ENCODE measurements at places on chromosomes 2 and 18.

GRCh38 chr18:59715966-59716369, 18.7 kb upstream of the CCBE1 start:
- peak; percentile 75 for DNase-seq

- no peak for DNase-seq
These were observed 38.1 kb downstream of the CHRNA1 start for GRCh38 chr2:174726212-174726611.

DNA sequence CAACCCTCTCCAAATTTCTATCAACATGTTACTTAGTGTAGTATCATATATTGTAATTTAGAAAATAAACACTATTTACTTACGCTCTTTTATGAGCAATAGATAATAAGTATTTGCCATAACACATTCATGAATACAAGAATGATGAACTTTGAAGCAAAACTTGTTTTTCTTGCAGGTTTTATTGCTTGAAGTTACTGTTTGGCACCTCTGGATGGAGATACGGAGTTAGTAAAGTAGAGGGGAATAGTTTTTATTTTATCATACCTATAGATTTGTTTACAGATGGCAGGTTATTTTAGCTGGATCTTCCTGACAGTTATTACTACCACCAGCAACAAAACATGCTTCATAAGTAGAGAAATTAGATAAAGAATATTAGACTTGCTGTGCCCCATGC, 274.2 kb upstream of the LRRTM4 start:
- no peak for DNase-seq

GRCh38 chr2:44296653-44297052, 21.4 kb downstream of the SLC3A1 start:
- DNase-seq, result no peak

- no peak for DNase-seq
These were observed 43.2 kb upstream of the LOXHD1 start for GRCh38 chr18:46700066-46700824.

DNA sequence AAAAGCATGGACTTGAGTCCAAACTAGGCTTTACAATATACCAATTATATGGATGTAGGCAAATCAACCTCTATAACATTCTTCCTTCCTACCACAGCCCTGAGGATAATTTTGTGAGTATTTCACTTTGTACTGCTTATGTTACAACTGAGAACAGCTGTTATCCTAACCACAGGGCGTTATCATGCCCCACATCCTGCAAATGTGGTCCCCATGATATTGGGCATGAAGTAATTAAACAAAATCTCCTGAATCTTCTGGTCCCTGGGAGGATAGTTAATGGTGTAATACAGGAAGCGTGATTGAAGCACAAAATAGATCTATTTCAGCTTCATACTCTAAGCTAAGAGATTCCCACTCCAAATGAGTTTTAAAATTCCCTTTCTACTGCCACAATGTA, 223.6 kb downstream of the CDH20 start:
- no peak for DNase-seq

- no peak for DNase-seq
These were observed at the start of gene IL1RN for GRCh38 chr2:113126845-113127645. Gene IL1RN (plus strand): TSS chr2:113127598. CDS start chr2:113127625, 27 bp downstream.

GRCh38 chr18:37563931-37564392, 1.6 kb downstream of the CELF4 start:
- no peak for DNase-seq

- DNase-seq, result no peak
These were observed 620.4 kb downstream of the XIRP2 start for GRCh38 chr2:167508709-167509108.

GRCh38 chr2:222398446-222398885, 25.9 kb upstream of the SGPP2 start:
- DNase-seq, result no peak

- DNase-seq, result no peak
These were observed 29.7 kb downstream of the MGAT4A start for GRCh38 chr2:98701230-98701629.

DNA sequence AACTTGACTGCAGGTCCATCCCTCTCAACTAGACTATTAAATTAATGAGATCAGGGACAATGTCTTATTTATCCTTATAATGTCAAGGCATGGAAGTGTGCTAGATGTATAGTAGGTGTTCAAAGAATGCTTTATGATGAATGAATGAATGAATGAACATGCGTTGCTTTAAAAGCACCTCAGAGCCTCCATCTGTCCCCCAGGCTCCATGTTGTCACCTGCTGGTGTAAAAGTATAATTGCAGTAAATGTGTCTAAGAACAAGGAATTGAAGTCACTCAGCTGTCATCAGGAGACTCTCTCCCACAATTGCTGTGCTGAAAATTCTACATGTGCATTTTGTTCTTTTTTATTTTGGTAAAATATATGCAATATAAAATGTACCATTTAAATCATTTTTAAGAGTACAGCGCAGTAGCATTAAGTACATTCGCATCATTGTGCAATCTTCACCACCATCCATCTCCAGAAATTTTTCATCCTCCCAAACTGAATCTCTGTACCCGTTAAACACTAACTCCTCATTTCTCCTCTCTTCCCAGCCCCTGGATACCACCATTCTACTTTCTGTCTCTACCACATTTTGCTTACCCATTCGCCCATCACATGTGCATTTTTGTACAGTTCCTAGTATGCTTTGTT, 52.6 kb downstream of the GNAL start:
- DNase-seq, result no peak

DNA sequence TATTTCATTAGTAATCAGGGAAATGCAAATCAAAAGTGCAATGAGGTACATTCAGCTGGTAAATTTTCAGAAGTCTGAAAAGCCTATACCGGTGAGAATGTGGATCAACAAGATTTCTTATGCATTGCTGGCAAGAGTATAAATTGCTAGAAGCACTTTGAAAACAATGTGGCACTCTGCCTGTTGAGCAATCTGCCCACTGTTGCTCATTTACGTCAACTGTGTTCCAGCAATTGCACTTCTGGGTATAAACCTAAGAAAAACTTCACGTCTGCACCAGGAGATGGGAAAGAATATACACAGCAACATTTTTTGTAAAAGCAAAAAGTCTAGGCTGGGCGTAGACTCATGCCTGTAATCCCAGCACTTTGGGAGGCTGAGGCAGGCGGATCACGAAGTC, 40.8 kb downstream of the MTERF4 start:
- peak; percentile 7 for DNase-seq

DNA sequence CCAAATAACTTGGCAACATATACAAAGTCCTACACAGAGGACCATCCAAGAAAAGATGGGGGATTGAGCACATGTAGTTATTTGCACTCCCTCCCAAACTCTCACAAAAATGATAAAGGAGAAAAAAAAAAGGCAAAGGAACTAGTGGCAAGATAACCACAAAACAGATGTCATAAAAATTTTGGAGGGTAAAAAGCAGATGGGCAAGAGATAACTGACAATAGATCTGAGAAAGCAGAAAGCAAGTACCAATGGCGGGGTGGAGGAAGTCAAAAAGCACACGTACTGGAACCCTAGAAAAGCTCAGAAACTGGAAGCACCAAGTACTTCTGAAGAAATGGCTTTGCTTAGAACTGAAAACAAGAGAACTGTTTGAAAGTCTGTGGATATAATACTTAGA, 82.0 kb downstream of the WDPCP start:
- no peak for DNase-seq

DNA sequence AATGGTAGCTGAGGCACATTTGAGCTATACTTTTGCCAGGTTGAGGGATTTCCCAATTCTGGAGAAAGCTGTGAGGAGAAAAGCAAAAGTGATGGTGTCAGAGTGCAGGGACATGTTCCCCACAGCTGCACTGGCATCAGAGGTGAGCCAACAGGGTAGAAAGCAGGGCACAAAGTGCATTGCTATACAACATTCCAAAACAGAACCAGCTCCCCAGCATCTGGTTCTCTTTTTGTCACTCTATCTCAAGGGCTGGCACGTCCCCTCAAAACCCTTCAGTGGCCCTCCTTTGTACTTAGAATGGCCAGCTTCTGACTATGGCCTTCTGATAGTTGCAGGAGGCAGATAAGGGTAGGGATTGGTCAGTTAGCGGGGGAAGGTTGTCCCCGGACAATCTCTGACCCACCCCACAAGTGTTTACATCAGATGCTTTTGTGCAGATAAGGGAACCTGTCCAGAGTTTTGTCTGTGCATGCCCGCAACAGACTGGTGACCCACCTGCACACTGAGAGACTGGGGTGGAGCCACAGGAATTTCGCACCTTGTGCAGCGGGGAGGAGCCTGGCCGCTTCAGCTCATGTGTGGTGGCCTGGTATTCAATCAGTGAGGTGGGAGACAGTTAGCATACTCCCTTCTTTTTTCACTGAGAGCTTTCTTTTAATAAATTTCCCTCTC, 31.0 kb upstream of the TMEM17 start:
- DNase-seq, result no peak

DNA sequence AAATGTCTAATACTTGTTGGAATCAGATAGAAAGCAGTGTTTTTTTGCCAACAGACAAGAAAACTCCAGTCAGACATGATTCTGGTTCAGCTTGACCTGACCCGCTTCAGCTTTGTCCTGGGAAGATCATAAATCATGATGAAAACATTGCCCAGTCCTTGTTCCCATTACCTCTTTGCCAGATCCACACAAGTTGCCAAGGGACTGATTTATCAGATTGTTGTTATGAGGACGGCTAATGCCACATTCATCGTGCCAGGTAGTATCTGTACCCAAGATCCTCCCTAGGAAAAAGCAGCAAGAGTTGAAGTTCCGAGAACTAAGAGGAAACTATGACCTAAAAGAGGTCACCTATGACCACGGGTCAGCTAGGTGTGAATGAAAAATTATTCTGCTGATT, 39.0 kb downstream of the SLC40A1 start:
- no peak for DNase-seq

DNA sequence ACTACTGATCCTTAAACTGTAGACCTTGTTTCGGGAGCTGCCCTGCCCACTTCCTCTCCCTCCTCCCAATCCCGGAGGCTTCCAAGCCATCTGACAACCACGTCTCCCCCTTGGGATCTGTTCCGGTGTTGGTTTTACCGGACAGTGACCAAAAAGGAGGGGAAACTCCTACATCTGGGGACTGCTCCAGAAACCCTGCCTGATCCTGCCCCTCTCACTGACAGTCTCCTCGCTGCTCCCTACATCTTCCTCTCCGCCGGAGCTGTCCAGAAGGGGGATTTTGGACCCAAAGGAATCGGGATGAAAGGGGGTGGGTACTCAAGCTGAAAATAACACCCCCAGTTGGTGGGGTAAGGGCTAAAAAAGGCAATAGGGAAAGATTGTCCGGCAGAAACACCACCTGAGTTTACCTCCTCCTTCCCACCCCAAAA, 1.5 kb downstream of the INO80D start:
- peak; percentile 87 for DNase-seq

GRCh38 chr2:75224636-75225094, 25.3 kb upstream of the TACR1 start:
- no peak for DNase-seq

GRCh38 chr2:88827821-88828220, 136.3 kb downstream of the RPIA start:
- DNase-seq, result no peak

GRCh38 chr2:66306483-66306882, 128.4 kb upstream of the MEIS1 start:
- DNase-seq, result no peak

GRCh38 chr18:46343456-46343855, 239.3 kb downstream of the HAUS1 start:
- DNase-seq, result no peak

GRCh38 chr2:125526093-125526492, 1129.9 kb upstream of the GYPC start:
- no peak for DNase-seq

GRCh38 chr2:30645081-30645744, 162.0 kb downstream of the CAPN13 start:
- DNase-seq, result no peak

DNA sequence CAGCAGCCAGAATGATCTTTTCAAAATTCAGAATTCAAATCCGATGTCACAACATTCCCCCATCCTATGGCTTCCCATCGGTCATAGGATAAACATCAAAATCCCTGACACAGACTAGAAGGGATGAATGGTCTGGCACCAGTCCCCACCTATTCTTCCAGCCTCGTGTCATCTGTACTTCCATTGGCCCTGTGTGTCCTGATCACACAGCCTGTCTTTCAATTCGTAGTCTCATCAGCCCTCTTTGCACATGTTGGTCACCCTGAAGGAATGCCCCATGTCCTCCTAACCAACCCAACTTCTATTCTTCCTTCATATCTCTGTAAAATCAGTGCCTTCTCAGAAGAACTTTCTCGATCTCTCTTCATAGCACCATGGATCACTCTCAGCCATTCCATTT, 157.2 kb downstream of the NEB start:
- DNase-seq, result no peak

- peak; percentile 39 for DNase-seq
These were observed 263.9 kb downstream of the GLI2 start for GRCh38 chr2:120999377-121000097.

- DNase-seq, result peak; percentile 27
These were observed 159.0 kb upstream of the RASGRP3 start for GRCh38 chr2:33317369-33318007.

DNA sequence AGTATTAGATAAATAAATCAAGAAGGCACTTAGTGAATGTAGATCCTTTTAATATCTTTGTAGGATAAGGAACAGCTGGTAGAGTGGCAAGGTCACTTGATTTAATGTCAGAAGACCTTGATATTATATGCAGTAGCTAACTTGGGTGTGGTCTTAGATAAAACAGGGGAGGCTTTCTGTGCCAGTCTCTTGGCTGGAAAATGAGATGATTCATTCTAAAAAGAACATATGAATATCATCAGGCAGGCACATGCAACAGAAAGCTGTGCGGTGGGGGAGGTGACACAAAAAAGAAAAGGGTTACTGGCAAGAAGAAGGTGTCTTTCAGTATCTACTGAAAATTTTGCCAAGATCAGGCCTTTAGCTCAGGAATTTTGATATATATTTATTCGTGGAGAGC, 931.7 kb upstream of the CELF4 start:
- DNase-seq, result no peak

DNA sequence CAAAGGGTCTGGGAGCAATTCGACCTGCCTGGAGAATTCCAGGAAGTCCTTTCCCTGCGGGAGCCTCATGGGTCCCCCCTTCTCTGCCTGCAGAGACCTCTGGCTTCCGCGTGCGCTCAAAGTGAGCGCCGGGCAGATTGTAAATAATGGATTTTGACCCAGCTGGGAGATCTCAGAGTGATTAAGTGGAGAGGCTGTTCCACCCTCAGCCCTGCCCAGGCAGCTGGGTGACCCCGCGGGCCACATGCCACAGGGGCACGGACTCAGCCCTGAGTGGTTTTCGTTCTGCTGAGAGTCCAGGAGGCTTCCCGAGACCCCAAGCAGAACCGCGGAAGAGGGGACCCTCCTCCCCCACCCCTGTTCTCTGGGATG, 1.2 kb downstream of the KCNG2 start:
- no peak for DNase-seq

GRCh38 chr2:215455958-215456357, 20.1 kb upstream of the FN1 start:
- no peak for DNase-seq

- DNase-seq, result no peak
These were observed 189.9 kb upstream of the GALNT5 start for GRCh38 chr2:157067562-157067961.

- peak; percentile 60 for DNase-seq
These were observed 497.6 kb upstream of the FAM98A start for GRCh38 chr2:34096562-34097171.

GRCh38 chr2:74006459-74006858, 21.7 kb downstream of the TET3 start:
- DNase-seq, result no peak

- no peak for DNase-seq
These were observed 36.0 kb downstream of the RBMS1 start for GRCh38 chr2:160457588-160457987.

All from GM03348 (cell line).